Caco-2 (cell line): ENCODE measurements at places on chromosomes 16 and 17. TPM values are rescaled to one million over a fixed set of nuclear protein-coding genes. Genes with fewer than 3 reads are reported as not detected.

DNA sequence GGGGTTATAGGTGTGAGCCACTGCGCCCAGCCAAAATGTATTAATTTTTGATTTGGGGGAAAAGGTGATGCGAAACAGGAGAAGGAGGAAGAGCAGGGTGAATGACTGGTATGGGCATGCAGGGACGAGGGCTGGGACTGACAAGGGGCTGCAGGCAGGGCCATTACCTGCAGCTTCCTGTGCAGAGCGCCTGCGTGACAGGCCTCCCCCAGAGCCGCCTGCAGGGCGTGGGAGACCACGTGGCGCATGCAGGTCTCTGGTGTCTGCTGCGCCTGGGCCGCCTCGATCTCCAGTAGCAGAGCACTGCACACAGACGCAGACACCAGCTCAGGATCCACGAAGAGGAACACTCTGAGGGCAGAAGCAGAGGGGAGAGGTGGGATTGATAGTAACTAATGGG, 32.4 kb downstream of the PIK3R6 start:
- DNase-seq = no peak

CRISPLD2 gene
- total RNA-seq = 4.0 and 4.2 TPM in 2 replicates

DNA sequence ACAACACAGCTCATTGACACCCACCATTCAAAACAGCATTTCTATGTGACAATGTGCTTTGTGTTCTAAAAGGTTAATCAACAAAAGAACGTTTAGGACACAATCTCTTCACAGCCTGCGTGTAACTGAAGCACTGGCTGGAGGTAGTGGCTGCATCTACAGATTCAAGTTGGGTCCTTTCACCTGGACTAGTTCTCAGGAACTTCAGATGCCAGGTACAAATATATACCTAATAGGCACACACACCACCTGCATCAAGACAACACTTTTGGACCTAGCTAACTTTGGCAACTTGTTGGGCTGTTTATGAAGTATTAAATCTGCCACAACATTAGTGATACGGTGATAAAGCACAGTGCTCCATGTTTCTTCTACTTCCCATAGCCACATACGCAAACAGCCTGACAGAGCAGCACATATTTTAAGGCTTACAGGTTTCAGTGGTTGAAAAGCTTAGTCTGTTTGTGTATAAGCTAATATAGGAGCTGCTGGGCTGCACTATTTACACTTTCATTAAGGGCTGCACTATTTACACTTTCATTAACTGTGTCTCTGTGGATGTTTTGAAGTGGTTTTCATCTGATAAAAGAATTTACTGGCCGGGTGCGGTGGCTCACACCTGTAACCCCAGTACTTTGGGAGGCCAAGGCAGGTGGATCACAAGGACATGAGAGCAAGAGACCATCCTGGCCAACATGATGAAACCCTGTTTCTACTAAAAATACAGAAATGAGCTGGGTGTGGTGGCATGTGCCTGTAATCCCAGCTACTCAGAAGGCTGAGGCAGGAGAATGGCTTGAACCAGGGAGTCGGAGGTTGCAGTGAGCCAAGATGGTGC, 132.6 kb downstream of the PARN start:
- DNase-seq = no peak

- peak; percentile 76 for DNase-seq
Measured at GRCh38 chr16:80948886-80949493, 57.7 kb downstream of the CMC2 start.

DNA sequence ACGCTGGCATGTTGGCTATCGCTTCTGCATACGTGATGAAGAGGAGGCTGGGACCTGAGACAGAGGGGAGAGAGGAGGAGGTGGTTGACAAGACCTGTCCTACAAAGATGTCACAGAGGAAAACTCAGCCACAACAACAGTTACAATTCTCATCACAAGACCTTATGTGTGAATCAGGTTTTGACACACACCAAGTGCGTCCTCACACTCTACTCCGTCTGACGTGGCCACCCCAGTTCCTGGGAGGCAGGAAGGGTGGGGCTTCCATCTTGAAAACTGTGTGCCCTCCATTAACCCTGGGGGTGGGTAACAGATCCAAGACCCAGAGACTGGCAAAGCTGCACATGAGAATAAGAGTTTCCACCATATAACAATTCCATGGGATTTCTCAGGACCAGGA, 24.1 kb downstream of the SLC6A4 start:
- DNase-seq = no peak

BAHCC1 gene
- 10.2 and 15.5 TPM in 2 replicates for total RNA-seq

PHB1 gene
- total RNA-seq = 761 and 848 TPM in 2 replicates

RASL10B gene
- total RNA-seq = 11.4 and 13.3 TPM in 2 replicates

DNA sequence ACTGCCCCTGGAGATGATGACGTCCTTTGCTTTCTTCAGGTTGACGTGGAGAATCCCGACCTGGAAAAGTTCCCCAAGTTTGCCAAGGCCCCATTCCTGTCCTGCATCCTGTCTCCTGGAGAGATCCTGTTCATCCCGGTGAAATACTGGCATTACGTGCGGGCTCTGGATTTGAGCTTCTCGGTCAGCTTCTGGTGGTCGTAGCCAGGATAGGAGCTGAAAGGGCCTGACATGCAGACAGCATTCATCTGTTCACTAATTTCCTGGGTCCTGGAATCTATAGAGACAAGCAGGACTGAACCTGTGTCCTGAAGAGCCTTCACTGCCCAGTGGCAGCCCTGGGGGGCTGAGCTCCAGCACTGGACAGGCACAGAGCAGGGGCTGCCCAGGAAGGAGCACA, 17.2 kb downstream of the KDM8 start:
- no peak for DNase-seq

FOXN1 gene
- total RNA-seq = 0.26 and 0.48 TPM in 2 replicates

DNA sequence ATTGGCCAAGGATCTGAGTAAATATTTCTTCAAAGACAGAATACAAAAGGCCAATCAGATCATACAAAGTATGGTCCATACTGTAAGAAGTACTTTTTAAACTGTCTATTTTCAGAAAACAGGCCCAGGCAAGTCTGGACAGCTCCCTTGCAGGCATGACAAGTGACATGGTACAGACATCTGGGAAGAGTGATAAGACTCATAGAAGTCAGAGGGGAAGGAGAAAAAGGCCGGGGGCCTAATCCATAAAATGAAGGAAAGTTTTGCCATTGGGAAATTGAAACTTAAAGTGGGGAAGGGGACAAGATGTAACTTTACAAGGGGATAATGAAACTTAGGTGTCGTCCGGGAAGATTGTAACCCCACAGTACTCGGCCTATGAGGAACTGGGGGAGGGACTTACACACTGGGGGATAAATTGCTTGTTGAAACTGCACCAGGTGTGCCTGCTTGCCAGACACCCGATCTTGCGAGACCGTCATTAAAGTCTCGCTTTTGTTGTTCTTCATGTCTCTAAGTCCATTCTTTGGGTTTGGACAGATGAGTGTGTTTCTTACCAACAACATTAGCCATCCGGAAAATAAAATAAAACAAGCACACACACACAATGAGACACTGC, 684.0 kb downstream of the CDH11 start:
- no peak for DNase-seq

DNA sequence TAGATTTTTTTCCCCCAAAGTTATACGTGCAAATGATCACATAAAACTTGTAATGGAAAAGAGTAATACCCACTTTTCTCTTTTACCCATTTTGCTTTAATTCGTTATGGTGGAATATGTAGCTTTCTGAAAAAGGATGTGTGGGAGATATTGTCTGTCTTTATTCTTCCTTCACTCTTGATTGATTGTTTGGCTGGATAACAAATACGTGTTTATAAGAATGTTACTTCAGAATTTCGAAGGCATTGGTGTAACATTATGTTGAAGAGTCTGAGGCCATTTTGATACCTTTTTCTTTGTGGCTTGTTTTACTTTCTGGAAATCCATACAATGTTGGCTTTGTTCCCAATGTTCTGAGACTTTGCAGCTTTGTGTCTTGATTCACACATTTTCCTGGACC, 71.4 kb downstream of the BCAS3 start:
- no peak for DNase-seq

KCTD11 gene
- 5.1 and 5.4 TPM in 2 replicates for total RNA-seq
